Ureter (tissue), 1 donor: ENCODE measurements at places on chromosomes 11 and 22. TPM values are rescaled to one million over a fixed set of nuclear protein-coding genes. Genes with fewer than 3 reads are reported as not detected.

GRCh38 chr11:13000721-13001120 lies 8.4 kb upstream of the RASSF10 start:
- no peak for DNase-seq

DNA sequence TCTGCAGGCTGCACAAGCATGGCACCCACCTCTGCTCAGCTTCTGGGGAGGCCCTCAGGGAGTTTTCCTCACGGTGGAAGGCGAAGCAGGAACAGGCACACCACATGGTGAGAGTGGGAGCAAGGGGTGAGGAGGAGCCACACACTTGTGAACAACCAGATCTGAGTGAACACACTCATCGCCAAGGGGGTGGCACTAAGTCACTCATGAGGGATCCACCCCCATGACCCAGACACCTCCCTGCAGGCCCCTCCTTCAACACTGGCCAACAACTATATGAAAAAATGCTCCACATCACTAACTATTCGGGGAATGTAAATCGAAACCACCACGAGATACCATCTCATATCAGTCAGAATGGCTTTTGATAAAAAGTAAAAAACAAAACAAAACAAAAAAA lies 722 bp upstream of the KRTAP5-2 start:
- DNase-seq = no peak

DNA sequence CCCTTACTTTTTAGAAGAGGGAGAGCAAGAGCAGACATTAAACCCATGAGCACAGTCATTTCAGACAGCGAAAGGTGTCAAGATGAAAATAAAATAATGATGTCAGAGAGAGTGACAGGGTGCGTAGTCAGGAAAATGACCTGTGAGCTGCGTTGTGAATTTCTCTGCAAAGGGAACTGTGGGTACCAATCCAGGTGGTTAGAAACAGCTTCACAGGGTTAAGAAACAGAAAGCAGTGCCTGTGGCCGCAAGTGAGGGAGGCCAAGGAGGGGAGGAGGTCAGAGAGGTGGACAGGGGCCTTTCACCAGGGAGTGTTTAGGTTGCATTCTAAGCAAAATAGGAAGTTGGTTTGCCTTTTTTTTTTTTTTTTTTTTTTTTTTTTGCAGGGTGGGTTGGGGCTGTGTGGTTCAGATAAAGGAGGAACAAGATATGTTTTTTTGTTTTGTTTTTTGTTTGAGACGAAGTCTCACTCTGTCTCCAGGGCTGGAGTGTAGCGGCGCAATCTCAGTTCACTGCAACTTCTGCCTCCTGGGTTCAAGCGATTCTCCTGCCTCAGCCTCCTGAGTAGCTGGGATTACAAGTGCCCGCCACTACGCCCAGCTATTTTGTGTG lies 7.9 kb downstream of the TIGD3 start:
- DNase-seq = no peak

- no peak for DNase-seq
Measured at GRCh38 chr11:16611926-16612565, 126.4 kb upstream of the C11orf58 start.

TMEM86A gene
- total RNA-seq = 4.6 TPM

- no peak for DNase-seq
Measured at GRCh38 chr11:2460540-2461252, 15.9 kb downstream of the KCNQ1 start.

DNA sequence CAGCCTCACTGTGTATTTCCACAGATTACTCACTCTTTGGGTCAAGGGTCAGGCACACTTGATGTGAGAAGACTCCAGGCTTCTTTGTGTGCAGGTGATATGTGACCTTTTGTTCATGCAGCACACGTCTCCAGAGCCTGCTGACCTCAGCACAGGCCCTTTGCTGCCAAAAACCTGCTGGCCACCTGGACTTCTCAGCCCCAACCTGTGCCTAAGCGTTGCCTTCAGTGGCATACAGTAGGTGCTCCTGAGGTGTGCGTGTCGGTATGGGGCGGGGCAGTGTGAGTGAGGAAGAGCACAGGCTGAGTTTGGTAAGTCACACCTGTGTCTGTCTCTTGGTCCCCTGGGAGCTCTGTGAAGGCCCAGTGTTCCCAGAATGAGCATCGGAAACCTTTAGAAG lies 58.1 kb downstream of the WNT11 start:
- DNase-seq = no peak

MED19 gene
- total RNA-seq = 12.7 TPM

MUC6 gene
- not detected for total RNA-seq

DNA sequence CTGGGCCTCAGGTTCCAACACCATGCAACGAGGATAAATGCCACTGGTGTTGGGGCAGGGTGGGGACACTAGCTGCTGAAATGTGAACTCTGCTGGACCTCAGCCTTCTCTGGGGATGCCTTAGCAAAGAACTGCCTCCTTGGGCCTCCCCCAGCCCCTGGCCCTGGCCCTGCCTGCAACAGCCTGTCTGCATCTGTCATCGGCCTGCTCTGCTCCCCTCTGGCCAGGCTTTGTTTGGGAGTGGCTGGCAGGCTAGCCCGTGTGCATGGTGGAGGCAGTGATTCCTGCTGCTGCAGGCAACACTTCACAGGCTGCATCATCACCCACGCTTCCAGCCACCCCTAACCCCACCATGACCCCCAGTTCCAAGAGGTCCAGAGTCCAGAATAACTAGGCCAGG lies 11.5 kb upstream of the MYOD1 start:
- DNase-seq = no peak

- DNase-seq = no peak
Measured at GRCh38 chr11:67006029-67006884, 16.7 kb upstream of the SYT12 start.
